ENCODE measurements at places on chromosomes 4 and X.
A peak's percentile ranks its signal among the peaks of the same experiment; 100 is the strongest.

DNA sequence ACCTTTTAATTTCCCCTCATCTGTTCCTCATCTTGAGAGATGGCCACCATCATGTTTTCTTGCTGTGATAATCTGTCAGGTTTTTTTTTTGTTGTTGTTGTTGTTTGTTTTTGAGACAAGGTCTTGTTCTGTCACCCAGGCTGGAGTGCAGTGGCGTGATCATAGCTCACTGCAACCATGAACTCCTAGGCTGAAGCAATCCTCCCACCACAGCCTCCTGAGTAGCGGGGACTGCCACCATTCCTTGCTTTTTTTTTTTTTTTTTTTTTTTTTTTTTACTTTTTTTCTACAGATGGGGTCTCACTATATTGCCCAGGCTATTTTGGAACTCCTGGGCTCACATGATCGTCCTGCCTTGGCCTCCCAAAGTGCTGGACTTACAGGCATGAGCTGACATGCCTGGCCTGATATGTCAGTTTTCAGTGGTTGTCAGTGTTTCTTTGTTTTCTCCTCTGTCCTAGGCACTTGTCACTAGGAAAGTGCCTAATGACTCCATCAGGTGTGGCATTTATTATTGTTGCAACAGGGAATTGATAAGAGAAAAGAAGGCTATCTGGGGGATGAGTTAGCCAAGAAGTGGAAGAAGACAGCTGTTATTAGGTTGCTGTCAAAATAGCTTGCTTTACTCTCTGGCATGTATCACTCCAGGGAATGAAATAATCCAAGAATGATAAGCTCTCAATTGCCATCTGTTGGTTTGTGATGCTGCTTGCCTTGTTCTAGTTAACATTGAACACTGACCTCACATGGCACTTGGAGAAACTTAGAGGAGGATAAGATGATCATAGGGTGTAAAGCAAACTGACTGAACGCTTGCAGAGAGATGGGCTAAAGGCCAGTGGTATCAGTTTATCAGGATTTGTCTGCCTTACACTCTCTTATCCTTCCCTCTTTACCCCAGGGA, 41.7 kb downstream of the TMEM164 start:
- DNase-seq: no peak

DNA sequence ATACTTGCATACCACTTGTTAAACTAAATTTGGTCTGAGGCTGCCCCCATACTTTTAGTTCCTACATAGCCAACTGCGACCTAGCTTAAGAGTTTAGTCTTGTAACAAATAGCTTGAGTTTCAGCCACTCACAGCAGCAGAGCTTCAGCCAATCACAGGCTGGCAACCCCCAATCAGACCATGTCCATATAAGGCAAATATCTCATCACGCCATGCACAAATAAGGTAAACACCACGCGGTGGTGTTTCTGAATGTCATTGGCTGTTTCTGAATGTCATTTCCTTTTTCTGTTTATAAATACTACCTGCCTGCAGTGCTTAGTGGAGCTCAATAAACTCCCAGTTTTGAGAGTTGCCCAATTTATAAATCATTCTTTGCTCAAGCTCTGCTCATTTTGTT, 143.1 kb upstream of the MAD2L1 start:
- no peak for DNase-seq

- no peak for DNase-seq
Observed at GRCh38 chr4:180717451-180718033, 1525.7 kb upstream of the TENM3 start.

DNA sequence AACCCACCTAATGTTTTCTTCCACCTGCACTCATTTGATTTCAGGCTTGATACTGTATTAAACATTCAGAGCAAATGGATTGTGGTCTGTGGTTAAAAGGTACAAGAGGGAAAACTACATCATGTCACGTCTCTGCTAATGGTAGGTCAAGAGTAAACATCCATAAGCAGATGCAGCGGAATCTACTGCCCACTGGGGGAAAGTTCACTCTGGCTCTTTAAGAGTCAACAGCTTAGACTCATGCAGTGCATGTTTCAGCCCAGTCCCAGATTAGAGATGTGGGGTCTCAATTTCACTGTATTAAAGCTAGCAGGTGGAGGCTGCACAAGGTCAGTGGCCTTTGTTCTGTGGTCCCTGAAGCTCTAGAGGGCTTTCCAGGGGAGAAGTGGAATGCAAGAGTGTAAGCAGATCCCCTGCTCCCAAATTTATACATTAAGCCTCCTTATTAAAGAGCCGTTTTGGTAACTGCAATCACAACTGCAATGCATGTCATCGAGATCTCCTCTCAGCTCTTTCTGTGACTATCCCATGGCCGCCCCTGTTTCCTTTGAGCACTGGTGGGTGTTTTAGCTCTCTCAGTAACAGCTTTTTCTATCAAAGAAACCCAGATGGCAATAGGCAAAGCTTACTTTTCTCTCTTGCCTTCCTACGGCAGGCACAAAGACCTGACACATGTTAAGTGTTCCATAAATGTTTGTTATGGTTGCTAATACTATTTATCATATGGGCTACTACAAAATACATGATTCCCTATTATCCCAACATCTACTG, 53.4 kb downstream of the LDB2 start:
- no peak for DNase-seq

GRCh38 chrX:153537080-153537479, 19.6 kb downstream of the ATP2B3 start:
- DNase-seq: no peak

DNA sequence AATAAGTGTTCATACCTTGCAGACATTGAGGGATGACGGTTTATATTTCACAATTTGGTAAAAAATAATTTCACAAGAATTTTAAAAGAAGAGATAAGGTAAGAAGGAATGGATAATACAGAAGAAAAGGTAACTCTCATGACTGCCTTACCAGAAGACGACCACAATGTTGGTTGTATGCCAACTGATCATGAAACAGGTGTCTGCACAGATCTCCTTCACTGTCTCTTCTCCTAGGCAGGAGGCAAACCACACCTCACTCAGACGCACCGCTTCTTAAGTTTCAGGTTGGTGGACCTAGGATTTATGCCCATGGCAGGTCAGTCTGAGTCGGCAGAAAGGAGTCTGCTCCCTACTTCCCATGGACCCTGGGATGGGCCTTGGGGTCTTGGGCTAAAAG, 177.2 kb downstream of the VSIG4 start:
- no peak for DNase-seq

GRCh38 chrX:71936632-71937031, 26.0 kb downstream of the NHSL2 start:
- no peak for DNase-seq

DNA sequence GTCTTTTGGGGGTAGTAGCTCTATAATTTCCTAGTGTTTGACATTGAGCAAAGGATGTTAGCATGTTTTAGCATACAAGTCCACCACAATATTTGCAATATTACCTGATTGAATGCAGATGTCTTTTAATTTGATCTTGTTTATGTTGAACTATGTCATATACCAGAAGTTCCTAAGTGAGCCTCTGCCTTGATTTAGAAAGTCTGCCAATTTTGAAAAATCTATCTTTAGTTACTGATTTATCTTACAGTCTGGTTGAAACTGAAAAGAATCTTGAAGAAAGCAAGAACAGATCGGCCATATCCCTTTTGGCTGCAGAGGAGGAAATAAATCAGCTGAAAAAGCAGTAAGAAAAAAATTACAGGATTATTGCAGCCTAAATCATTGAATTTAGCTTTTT, 18.5 kb downstream of the SPATA18 start:
- DNase-seq: no peak

DNA sequence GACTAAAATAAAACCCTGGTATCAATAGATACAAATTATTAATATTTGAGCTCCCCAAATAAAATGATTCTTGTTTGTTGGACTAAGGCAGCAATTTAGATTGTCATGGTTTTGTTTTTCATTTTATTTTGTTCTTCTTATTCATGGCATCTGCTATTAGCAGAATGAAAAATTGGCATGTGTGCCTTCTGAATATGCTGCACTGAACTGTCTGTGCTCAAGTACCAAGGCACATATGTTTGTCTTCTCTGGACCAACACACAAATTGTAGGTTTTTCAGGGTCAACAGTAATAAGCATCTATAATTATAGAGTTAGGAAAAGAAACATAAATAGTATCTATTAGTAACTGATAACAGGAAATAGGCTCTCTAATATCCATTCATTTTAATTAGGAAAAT, 121.1 kb downstream of the BANK1 start:
- DNase-seq: no peak

DNA sequence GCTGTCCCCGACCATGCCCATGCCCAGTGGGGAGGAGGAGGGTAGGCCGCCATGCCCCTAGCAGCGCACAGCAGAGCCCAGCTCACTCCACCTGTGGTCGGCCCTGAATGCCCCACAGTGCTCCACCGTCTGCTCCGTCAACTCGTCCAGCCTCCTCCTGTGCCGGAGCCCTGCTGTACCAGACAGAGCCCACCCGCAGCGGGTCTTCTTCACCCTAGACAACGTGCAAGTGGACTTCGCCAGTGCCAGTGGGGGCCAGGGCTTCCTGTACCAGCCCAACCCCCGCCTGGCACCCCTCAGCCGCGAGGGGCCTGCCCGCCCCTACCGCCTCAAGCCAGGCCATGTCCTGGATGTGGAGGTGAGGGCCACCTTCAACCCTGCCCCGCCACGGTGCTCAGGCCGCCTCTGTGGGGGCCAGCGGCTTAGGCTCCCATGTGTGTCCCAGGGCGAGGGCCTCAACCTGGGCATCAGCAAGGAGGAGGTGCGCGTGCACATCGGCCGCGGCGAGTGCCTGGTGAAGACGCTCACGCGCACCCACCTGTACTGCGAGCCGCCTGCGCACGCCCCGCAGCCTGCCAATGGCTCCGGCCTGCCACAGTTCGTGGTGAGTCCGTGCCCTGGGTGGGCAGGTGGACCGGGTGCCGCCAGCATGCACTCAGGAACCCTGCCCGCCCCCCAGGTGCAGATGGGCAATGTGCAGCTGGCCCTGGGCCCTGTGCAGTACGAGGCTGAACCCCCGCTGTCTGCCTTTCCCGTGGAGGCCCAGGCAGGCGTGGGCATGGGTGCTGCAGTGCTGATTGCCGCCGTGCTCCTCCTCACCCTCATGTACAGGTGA, 6.9 kb upstream of the SRPK3 start:
- DNase-seq: no peak

DNA sequence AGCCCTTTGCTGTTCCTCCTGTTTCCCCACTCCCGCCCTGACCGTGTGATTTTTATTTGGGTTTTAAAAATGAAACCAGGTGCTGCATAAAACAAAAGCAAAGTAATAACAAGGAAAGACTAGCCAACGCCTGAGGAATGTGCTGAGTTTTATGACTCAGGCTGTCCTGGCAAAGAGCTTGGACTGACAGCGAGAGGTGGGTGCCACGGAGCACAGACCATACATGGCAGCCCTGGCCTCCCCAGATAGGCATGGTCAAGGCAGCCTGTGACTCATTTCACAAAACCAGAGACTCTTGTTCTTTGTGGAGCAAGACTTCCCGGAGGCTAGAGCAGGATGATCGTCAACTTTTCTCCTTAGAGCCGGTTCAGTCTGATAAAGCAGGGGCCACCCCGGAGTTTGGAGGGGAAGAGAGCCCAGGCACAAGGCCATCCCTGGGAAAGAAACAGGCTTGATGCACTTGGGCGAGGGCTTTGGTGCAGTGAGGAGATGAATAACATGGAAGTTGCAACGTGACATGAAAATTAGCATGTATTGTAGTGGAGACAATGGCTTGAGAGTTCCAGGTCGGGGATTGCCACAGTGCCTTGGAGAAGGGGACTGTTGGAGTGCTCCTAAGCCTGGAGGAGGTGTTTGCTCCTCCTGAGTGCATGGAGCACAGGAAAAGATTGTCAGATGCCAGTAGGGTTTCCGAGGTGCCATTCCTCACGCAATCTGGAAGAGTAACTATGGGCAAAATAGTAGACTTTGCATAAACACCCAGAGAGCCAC, 54.8 kb downstream of the C4orf51 start:
- DNase-seq: no peak

- no peak for DNase-seq
Observed at GRCh38 chr4:175297965-175298565, 379.9 kb downstream of the ADAM29 start.

- DNase-seq: peak; percentile 51
Observed at GRCh38 chrX:49079489-49080428, at the start of gene WDR45. Gene WDR45, minus strand, starts transcription at chrX:49079887. Its CDS starts 1,792 bp downstream, at chrX:49078095.

Measured in stimulated activated CD4-positive, alpha-beta T cell treated with anti-CD3 and anti-CD28 coated beads, Interleukin-4, amount 100 ng/mL, for 4 hours (primary cell).